Pancreas (tissue), 10 donors: ENCODE measurements at places on chromosomes 6 and 20. TPM values are rescaled to one million over a fixed set of nuclear protein-coding genes. Genes with fewer than 3 reads are reported as not detected.
A peak's percentile ranks its signal among the peaks of the same experiment; 100 is the strongest.

GRCh38 chr6:43468748-43469681 lies 8.4 kb upstream of the TJAP1 start:
- DNase-seq: no peak

DNA sequence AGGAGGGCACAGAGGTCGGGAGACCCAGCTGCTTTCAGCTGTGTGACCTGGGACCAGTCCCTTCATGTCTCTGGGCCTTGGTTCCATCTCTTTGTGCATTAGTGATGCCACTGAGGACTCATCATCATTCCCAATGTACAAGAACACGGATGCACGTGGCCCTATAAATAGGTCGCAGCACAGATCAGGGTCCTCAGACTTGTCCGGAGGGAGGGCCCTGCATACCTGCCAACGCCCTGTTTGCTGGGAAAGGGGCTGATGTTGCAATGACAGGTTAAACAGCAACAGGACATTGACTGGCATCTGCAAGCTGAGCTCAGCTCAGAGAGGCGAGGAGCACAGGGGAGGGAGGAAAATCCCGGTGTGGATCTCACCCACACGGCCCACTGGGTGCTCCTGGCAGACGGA lies 21.8 kb downstream of the TGM2 start:
- DNase-seq: no peak

- peak; percentile 56 for DNase-seq
These were observed 658 bp downstream of the RIN2 start for GRCh38 chr20:19758501-19759331.

Gene ULBP1
- not detected for total RNA-seq

Gene DCBLD1
- 7.2 TPM for total RNA-seq

DNA sequence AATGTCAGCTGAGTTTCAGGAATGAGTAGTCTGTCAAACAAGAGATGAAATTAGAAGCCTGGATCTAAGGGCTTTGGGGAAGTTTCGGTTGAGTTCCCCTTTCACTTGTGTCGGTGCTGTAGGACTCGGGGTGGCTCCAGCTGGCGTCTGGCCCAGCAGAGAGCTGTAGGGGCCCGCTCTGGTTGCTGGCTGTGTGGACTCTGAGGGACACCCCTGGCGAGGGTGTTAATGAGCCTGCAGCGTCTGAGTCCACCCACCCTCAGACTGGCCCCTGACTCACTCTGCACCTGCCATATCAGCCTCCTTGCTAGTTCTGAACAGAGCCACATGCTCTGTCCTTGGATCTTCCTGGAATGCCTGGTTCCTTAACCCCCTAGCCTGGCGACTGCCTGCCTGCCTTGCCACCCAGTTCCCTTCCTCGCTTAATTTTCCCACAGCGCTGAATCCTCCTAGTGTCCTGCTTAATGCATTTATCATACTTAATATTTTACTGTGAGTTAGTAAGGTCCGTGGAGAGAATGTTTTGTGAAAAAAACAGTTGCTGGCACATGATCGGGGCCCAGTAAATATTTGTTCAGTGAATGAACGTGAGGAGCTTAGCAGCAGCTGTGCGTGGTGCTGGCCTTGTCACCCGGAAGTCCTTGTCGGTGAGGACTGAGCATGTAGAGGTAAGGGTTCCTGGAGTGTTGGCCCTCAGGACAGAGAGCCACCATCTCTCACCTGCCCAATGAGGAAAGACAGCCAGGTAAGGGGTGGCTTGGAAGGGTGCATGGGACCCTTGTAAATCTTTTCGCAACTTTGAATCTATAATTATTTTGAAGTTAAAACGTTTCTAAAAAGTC lies 1.6 kb downstream of the DNAJC5 start:
- DNase-seq: no peak
